ENCODE measurements at places on chromosomes 7 and 10. TPM values are rescaled to one million over a fixed set of nuclear protein-coding genes. Genes with fewer than 3 reads are reported as not detected.

The PTN gene
- 19.5 TPM for total RNA-seq

The CRHR2 gene
- total RNA-seq, result not detected

DNA sequence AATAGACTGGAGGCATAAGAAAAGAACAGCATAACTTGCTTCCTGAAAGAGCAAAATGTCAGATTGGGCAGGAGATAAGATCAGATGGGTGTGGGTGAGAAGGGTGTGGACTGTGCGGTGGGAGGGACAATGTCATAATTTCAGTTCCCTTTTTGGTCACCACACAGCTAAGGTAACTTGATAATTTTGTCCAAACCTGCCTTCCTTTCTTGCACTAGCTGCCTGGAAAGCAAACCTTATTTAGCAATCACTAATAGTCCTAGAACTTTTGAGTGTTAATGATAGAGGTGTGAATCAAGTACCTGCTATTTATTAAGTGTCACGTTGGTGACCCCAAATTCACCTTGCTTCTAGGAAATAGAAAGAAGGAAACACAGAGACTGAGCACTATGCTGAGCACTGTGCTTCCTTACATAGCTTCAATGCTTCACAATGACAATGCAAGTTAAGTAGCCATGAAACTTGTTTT, 72.4 kb upstream of the SP4 start:
- no peak for DNase-seq

The ING3 gene
- 23.7 TPM for total RNA-seq

The PRLHR gene
- total RNA-seq, result not detected

GRCh38 chr10:130606001-130606405, 469.8 kb downstream of the GLRX3 start:
- DNase-seq, result no peak

The PKD2L1 gene
- not detected for total RNA-seq

DNA sequence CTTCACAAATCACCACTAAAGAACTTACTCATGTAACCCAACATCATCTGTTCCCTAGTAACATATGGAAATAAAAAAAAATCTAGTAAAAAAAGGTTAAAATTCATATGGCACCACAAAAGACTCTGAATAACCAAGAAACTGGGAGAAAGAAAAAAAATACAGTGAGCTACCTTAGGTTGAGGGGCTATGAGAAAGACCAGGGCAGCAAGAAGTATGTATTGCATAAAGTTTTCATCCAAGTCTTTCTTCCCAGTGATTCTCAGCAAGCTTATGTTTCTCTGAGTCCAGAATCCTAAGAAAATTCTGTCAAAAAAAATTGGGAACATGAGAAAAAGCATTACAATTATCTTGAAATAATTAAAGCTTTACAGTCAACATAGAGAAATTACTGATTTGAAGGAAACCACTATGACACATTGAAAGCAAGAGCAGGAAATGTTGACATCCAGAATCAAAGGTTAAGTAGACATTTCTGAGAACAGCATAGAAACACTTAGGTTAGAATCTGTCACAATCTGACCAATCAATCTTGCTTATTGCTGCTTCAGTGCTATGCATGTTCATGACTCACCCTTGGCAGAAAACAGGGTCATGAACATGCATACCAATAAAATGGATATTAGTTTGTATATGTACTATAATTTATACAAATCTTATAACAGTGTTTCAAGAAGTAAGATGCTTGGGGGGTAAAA, 494.0 kb upstream of the POT1 start:
- peak; percentile 20 for DNase-seq

DNA sequence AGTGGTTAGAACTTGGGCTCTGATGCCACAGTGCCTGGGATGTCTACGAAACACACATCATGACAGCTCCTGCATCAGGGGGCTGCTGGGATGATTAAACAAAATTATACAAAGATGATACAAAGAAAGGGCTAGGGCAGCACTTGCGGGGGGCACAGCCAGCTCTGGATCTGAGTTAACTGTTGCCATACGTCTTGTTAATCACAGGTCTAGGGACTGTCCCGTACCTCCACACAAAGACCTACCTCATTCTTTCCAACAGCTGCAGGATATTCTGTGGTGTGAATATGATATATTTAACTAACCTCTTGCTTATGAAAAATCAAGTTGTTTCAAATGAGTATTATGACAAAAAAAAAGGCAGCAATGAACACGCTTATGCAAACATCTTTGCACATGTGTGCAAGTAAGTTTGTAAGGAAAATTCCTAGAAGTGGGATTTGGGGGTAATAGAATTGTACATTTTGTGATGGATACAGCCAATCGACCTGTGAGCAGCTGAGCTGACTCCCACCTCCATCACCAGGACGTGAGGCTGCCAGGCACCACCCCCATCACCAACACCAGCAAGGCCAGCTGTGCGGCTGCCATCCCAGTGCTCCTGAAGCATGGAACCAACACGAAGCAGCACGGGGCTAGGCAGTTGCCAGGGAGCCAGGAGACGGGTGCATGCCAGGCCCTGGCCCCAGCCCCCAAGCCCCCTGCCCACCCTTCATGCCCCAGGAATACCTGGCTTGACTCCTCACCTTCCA, 23.5 kb downstream of the PTPRN2 start:
- DNase-seq, result no peak

DNA sequence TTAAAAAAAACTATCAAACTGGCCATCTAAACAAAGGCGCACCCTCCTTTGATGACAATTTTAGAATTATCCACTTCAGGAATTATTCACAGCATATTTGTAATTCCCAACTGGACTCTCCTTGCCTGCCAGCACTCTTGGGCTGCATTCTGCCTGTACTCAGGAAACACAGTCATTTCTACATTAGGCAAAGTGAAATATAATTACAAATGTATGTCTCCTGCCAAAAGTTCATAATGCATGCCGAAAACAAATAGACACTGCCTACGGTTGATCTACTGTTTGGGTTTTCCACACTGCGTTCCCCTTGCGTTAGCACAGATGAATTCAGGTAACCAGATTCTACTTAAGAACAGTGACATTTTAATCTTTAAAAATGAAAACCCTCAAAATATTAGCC, 1.9 kb downstream of the HGF start:
- DNase-seq, result no peak

The CHAT gene
- not detected for total RNA-seq

DNA sequence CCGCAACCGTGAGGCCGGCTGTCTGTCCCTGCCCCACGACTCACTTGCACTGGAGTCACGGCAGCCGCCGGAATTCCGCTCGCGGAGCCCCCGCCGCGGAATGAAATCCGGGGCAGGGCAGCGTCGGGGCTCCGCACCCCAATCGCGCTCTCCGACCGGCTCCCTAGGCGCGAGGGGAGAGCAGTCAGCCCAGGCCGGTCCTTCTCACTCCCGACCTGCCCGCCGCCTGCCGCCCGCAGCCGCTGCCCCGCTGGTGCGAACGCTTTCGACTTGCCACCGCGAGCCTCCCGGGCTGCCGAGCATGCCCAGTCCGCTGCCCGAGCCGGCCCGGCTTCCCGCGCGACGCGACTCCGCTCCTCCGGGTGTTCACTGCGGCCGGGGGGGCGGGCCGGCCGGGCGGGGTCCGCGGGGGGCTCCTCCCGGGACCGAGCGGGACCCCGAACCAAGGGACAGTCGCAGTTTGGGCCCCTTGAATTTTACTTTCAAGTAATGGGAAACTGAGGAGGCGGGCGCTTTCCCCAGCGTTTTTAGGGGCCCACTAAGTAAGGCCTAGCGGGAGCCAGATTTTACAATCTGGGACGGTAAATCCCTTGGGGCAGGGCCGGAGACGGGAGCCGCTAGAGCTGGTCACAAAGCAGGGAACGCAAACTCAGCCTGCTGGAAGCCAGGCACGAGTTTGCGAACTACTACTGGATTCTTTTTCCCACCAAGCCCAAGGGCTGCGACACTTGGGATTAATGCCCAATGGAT, at the start of gene SGMS1:
Gene SGMS1 (minus strand): TSS at position 294 of the 750 bp plus-strand sequence. CDS start 279,842 bp downstream, outside the sequence.
- peak; percentile 90 for DNase-seq

The VIPR2 gene
- total RNA-seq, result 0.74 TPM

The CYP3A7 gene
- not detected for total RNA-seq

The CDC14C gene
- not detected for total RNA-seq

GRCh38 chr10:71392292-71392691, 4.4 kb upstream of the CDH23 start:
- DNase-seq, result no peak

DNA sequence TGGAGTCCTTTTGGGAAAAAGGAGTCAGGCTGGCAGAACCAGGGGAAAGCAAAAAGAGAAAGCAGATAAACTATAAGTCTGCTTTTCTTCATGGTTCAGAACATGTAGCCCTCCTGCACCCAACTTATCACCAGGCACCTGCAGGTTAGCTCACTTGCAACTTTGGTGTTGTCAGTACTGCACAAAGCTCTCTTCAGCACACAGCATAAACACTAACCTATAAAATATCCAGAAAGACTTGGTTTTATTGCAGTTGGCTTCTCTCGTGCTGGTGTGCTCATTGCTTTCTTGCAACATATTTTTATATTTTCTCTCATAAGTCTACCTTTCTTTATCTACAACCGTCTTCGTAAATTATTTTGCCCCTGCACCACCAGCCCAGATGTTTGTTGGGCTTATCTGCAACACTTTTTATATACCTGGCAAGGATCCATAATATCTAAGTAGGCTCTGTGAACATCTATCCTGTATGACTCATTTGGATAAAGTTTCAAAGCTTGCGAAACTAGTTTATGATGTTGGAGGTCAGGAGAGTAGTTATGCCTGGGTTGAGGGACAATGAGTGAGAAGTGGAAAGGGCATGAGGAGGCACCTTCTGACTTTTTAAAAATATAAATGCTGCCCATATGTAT, 164.6 kb downstream of the ANKRD30A start:
- no peak for DNase-seq

- DNase-seq, result no peak
These were observed 219.5 kb upstream of the ZNF804B start for GRCh38 chr7:88540012-88540411.

DNA sequence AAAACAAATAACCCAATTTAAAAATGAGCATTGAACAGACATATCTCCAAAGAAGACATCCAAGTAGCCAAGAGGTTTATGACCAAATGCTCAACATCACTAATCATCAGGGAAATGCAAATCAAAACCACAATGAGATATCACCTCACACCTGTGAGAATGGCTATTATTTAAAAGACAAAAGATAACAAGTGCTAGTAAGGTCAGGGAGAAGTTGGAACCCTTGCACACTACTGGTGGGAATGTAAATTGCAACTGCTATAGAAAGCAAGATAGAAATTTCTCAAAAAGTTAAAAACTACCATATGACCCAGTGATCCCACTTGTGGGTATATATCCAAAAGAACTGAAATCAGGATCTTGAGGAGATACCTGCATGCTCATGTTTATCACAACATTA, 49.5 kb downstream of the SGMS1 start:
- DNase-seq, result no peak

DNA sequence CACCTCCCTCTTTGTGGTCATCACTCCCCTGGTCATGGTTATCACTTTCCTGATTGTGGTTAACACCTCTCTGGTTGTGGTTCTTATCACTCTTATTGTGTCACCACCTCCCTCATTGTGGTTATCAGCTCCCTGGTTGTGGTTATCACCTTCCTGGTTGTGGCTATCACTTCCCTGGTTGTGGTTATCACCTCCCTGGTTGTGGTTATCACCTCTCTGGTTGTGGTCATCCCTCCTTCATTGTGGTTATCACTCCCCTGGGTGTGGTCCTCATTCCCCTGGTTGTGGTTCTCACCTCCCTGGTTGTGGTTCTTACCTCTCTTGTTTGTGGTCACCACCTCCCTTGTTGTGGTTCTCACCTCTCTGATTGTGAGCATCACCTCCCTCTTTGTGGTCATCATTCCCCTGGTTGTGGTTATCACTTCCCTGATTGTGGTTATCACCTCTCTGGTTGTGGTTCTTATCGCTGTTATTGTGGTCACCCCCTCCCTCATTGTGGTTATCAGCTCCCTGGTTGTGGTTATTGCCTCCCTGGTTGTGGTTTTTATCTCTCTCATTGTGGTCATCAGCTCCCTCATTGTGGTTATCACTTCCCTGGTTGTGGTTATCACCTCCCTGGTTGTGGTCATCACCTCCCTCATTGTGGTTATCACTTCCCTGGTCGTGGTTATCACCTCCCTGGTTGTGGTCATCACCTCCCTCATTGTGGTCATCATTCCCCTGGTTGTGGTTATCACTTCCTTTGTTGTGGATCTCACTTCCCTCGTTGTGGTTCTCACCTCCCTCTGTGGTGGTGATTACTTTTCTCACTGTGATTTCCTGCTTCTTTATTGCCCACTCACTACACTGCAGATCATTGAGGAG, 106.7 kb downstream of the GPR26 start:
- DNase-seq, result no peak

GRCh38 chr10:114026189-114027040, 17.3 kb upstream of the ADRB1 start:
- DNase-seq, result peak; percentile 83

DNA sequence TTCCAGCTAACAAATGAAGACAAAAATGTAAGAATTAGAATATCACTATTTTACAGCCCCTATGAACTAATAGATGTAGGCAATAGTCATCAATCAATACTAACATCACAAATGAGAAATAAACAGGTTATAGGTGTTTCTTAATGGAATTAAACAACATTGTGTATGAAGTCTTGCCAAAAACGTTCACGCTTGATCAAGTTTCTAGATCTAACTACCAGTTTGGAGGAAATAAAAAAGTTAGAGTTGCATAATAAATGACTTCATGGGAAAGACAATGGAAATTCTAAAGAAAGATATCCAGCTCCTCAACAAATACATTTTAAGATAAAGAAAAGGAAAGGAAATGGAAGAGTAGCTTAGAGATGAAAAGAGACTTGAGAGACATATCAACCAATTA, 19.7 kb downstream of the TAC1 start:
- no peak for DNase-seq

DNA sequence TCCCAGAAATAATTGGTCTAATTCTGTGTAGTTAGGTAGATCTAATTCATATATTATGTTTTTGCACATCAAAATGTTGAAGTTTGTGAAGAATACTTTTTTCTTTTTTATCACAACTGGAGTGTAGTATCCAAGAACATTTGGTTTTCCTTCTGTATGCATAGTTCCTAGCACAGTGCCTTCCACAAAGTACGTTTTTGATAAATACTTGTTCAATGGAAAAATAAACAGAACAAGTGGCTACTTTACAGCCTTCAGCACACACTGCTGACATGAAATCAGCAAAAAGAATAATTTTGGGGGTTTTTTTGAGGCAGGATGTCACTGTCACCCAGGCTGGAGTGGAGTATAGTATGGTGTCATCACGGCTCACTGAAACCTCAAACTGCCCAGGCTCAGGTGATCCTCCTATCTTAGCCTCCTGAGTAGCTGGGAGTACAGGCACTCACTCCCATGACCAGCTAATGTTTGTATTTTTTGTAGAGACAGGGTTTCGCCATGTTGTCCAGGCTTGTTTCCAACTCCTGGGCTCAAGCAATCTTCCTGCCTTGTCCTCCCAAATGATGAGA, 27.9 kb downstream of the TARP start:
- DNase-seq, result no peak

GRCh38 chr7:28800150-28800549, 158.0 kb downstream of the TRIL start:
- no peak for DNase-seq

DNA sequence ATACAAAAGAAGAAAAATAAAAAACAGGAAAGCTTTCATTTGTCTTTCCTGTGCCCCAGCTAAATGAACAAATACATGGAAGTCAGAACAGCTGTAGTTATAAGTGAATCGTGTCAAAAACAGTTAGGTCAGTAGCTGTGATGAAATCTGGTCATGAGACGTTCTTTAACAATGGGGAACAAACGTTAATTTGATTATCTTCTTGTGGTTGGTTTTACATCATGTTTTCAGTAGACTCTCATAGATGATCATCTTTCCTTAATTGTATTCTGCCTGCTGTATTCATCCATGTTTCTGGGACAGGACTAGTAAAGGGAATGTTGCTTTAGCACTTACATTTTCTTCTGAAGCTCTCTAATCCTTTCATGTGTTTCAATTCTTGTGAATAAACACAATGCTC, 97.0 kb downstream of the PCLO start:
- DNase-seq, result no peak

The AGAP3 gene
- 41.6 TPM for total RNA-seq
